ENCODE measurements at places on chromosomes 2 and 18.

DNA sequence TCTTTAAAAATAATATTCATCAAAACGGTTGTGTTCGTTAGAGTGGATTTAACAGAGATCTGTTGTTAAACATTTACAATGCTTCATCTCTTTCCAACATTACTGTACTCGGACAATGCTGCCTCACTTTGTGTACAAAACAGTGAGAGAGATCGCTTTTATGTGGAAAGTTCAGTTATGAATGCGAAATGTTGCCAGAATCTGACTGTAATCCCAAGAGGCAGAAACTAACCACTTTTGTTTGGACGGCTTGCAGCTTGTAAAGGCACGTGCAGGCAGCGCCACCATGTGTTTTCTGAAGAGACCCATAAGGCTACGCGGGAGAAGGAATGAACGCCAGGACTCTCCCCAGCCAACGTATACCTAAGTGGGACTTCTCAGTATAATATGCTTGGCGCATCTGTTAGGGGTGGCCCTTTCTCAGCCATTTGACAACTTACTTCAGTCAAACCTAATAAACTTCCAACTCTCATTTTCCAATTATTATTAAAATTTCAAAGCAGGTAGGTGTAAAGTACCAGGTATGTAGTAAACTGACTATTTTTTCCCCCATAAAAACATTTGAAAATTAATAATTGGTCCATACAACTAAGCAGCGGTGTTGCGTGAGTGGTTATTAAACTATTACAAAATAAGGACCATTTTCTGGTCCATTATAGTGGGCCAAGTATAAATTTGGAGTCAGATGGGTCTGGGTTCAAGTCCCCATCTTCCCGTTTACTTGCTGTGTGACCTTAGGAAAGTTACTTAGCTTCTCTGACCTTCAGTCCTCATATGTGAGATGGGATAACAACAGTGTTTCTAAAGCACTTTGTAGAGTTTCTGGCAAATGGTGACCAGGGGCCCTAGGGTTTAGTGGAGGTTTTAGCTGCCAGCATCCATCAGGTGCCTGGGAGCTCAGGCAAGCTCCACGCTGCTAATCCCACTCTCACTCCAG is 5.6 kb upstream of the NAPG start:
- DNase-seq, result peak; percentile 55

DNA sequence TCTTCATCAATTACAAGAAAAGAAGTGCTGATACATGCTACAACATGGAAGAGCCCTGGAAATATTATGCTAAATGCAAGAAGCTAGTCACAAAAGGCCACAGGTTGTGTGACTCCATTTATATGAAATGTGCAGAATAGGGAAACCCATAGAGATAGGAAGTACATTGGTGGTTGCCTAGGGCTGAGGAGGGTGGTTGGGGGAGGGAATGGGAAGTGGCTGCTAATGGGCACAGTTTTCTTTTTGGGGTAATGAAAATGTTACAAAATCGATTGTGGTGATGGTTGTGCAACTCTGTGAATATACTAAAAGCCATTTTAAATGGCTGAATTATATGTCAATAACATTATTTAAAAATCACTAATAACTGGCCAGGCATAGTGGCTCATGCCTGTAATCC is 24.3 kb upstream of the RESP18 start:
- no peak for DNase-seq

DNA sequence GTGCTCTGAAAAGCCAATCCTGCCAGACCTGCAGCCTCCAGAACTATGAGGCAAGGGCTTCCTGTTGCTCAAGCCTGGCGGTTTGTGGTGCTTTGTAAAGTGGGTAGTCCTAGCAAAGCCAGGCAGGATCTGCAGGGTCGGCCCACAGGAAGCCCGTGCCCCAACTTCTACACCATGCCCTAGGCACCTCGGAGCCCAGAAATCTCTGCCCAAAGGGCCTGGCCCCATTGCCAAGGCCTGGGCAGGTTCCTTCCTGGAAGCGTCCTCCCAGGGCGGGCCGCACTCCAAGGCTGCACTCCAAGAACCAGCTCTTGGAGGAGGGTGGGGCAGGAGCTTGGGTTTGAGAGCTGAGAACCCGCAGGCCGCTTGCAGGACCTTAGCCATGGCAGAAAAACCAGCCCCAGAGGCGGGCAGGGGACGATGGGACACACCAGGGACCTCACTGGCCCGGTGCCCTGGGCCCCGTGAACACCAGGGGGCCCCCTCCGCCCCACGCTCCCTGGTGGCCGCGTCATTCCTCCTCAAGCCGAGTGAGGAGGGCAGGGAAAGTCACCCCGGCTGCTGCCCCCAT is 37.2 kb upstream of the ID2 start:
- DNase-seq, result no peak

DNA sequence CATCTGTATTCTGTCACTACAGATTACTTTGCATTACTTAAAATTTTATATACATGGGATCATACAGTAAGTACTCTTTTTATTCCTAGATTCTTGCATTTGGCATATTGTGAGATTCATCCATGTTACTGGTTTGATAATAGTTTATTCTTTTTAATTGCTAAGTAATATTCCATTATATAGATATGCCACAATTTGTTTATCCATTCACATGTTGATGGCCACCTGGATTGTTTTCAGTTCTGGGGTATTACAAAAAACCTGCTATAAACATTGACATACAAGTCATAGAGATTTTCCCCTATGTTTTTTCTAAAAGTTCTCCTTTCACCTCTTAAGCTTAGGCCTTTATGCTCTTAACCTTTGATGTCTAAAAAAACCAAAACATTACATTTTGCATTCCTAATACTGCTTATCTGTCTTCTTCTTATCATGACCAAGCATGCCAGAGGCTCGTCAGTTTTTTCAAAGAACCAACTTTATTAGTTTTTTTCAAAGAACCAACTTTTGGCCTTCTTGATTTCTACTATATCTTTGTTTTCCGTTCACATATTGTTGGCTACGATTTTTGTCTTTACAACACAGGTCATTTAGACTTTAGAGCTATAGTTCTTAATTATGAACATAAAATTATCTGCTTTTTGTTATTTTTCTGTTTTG is 86.9 kb downstream of the ATAD2B start:
- no peak for DNase-seq

GRCh38 chr2:44880125-44880483 is 61.4 kb upstream of the SIX3 start:
- no peak for DNase-seq

DNA sequence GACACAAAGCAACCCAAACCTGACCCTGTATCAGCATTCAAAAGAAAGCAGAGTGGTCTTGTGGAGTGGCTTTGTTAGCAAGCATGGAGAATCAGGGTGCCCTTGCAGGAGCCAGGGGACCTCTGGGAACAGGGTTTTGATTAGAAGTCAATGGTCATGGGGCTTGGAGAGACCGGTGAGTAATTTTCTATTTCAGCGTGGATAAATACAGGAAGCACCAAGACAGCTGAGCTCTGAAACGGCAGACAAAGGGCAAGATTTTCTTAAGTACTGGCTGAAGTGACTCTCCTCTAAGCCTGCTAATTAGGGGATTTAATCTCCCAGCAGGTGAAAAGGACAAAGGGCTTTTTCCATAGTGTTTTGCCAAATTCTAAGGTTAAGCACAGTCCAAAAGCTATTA is 78.0 kb upstream of the GAREM1 start:
- no peak for DNase-seq

DNA sequence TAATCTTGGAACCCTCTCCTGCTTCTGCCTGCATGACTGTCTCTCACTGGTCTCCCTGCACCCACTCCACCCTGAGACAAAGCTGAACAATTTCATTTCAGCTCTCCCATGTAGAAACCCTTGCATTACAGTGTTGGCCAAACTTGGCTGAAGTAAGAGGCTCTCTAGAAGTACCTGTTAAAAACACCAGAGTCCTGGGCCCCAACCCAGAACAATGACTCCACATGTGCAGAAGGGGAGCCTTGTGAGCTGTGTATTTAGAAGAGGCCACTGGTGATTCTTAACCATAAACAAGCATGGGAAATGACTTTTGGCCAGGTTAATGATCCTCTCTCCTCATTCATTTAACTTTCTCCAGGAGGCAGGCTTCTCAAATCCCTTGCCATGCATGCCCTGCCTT is 254.8 kb downstream of the SETBP1 start:
- DNase-seq, result no peak

GRCh38 chr2:177909962-177910361 is 162.6 kb downstream of the PDE11A start:
- DNase-seq, result no peak

DNA sequence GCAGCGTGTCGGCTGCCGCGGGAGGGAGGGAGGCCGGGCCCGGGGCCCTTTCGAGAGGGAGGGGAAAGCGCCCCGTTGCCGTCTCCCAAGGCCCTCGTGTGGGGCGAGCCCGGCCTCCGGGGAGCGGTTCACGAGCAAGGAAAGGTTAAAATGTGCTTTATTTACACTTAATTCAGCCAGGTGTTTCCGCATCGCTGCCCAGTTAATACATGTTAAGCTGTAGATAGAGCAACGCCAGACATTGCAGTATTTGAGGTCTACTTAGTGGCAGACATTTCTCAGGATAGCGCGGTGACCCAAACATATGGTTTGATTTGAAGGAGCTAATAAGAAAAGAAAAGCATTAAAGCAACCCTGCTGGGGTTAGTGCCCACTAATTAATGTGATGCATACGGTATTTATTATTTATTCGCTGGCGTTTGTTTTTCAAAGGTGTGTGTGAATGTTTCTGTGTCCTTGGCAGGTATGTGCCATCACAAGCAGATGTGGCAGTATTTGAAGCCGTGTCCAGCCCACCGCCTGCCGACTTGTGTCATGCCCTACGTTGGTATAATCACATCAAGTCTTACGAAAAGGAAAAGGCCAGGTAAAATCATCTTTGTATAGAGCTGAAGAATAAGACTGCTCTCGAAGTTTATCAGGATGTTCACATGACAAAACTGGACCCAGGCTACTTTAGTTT is 571 bp downstream of the EEF1B2 start:
- DNase-seq, result no peak

DNA sequence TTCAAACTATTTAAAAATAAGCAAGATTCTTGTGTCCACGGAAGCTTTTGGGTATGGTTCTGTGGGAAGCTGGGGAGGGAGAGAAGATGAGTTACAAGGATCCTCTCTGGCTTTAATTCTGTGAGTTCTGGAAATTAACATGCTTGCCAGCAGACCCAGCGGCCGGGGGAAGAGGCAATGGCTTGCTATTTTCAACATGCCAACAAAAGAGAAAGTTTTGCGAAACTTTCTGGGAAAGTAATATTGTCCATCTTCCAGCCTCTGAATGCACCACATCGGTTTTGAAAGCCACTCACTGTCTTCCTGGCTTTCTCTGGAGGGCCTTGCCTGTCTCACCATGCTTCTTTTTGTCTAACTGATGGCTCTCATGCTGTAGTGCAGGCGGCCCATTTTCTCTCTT is 85.7 kb downstream of the EN1 start:
- DNase-seq, result no peak

GRCh38 chr2:231514951-231515297 is 15.3 kb downstream of the NMUR1 start:
- DNase-seq, result no peak

GRCh38 chr2:65263262-65263661 is 35.6 kb downstream of the ACTR2 start:
- DNase-seq, result no peak

- DNase-seq, result no peak
These were observed 152.3 kb downstream of the USP34 start for GRCh38 chr2:61318553-61318952.

DNA sequence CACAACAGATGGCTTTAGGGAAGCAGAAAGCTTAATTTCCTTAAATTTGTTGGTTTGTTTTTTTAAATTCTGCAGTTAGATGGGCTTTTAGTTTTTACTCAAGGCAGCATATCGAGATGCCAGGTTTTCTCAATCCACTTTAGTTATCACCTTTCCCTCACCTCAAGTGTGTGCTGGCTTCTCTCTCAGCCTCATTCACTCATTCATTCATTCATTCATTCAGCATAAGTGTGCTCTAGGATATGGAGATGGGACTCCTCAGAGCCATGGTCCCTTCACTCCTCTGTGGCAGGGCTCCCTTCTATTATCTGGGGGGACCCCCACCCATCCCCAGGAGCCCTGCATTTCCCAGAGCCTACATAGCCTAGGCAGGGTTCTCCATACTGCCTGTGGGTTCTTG is 19.0 kb downstream of the VIL1 start:
- no peak for DNase-seq

GRCh38 chr2:70128005-70128404 is 40.7 kb downstream of the PCBP1 start:
- DNase-seq, result no peak

DNA sequence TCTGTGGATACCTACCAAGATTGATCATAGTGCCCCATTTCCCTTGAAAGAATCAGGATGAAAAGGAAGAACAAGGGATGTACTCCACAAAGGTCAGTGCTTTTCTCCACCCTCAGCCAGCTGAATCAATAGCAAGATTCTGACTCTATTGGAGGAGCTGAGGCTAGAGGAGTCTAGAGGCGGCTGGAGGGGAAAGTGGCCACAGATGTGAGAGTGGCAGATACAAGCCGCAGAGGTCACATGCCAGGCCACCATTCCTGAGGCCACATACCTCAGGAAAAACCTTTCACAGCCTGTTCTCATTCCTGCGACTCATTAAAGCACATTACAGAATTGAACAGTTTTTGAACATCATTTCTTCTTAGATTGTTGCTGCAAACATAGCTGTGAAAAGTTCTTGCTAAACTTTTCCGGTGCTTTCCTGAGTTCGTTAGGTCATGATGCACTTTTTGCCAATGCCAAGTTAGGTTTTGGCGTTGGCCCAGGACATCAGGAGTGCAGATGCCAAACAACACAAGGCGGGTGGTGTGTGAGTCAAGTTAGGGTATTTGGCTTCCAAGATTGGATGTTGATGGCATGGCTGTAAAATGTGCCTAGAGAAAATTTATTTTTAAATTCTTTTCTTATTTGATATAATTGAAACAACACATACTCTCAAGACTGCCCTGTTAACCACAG is 160.7 kb upstream of the SP5 start:
- DNase-seq, result no peak

GRCh38 chr2:106534471-106534870 is 47.3 kb downstream of the CD8B2 start:
- DNase-seq, result no peak

DNA sequence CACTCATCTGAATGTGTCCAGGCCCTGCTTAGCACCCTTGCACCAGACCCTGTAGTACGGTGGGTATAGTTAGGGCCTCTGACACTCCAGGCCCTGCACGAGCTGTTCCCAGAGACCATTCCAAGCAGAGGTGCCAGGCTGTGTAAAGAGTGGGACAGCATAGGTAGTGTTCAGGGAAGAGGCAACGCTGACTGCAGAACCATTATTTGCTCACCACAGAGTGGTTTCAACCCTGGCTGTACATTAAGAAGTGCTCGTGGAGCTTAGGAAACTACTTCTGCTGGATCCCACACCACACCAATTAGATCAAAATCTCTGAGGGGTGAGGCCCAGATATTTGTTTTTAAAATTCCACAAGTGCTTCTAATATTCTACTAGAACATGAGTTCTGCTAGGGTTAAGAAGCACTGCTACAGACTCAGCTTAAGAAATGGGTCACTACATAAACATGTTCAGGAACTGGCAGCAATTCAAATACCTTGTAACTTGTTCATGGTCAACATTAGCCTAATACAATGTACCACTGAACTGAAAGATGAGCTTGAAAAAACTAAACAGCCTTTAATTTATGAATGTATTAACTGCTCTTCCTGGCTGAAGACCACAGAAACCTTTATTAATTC is 183.0 kb downstream of the MYO5B start:
- DNase-seq, result no peak
